Fibroblast of villous mesenchyme (primary cell): ENCODE measurements at places on chromosomes 3 and 15. TPM values are rescaled to one million over a fixed set of nuclear protein-coding genes. Genes with fewer than 3 reads are reported as not detected.

Gene IDH2
- total RNA-seq, result 70.4 and 75.7 TPM in 2 replicates

- peak; percentile 64 for DNase-seq
Measured at GRCh38 chr3:151301787-151302186, 14.8 kb downstream of the GPR87 start.

GRCh38 chr15:89002281-89002761 lies 85.9 kb upstream of the ABHD2 start:
- peak; percentile 96 for DNase-seq

Gene MYO5C
- under 0.01 TPM in 1 of 2 replicates, not detected in the other for total RNA-seq

Gene AADACL2
- total RNA-seq, result not detected in 2 replicates

Gene CFAP91
- 0.32 and 0.43 TPM in 2 replicates for total RNA-seq

GRCh38 chr3:172106037-172106954 lies 66.9 kb downstream of the FNDC3B start:
- no peak for DNase-seq

DNA sequence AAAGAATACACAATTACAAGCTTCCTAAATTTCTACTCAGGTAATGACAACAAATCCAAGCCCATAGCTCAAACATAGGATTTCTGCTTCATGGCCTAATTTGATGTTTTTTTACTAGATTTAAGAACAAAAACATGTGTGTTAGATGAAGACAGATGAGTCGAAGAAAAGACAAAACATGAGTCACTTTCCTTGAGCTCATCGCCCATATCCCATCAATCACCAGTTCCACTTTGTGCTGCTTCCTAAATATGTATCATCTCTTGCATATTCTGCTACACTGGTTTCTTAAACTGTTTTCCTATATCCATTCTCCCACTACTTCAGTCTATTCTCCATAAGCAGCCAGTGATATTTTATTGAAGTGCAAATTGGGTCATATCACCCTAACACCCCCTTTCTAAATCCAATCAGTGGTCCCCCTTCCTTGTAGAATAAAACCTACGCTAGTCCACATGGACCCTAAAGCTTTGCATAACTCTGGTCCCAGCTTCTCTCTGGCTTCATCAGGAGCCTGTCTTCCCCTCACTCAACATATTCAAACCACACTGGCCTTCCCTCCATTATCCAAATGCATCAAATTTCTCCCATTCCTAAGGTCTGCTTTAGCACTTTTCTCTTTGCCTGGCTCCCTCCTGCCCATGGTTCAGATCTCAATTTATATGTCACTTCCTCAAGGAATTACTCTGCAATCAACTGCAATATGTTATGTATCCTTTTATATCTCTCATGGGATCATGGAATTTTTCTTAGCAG lies 1033.9 kb downstream of the FHIT start:
- no peak for DNase-seq

Gene CAMKV
- not detected in 2 replicates for total RNA-seq

Gene SLC12A1
- total RNA-seq, result not detected in 2 replicates

DNA sequence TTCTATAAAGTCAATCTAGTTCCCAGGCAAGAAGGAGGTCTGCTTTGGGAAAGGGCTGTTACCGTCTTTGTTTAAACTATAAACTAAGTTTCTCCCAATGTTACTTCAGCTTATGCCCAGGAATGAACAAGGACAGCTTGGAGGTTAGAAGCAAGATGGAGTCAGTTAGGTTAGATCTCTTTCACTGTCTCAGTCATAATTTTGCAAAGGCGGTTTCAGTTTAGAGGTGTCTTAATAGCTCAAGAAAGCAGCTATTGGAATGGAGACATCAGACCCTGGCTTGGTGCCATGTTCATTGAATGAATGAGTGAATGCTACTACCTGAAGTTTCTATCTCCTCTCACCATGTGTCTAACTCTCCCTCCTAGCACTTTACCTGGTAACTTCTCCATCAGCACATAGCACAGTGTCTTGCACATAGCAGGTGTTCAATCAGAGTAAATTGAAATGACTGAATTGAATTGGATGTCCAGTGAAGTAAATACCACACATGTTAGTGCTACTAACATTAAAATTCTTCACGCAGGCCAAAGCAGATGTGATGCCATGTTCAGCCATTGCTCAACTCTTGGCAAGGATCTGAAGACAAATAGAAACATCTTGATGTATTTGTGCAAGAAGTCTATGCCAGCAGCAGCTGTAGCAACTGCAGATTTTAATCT lies 28.2 kb downstream of the CLEC3B start:
- peak; percentile 87 for DNase-seq

GRCh38 chr3:106877627-106878026 lies 499.6 kb upstream of the CCDC54 start:
- no peak for DNase-seq

DNA sequence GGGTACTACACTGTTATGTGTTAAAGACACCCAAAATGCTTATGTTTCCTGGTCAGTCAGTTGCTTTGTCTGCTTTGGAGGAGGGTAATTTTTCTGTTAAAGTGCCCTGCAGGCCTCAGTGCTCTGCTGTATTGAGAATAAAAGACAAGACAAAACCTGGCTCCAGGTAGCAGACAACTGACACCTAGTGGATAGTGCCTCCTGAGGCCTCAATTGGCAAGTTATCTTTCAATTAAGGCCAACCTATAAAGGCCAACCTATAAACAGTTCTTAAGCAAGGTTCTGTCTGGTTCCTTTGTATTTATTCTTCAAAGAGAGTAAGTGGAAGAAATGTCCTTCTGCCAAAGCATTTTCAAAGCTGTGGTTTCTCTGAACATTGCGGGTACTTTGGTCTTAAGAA lies 773.8 kb downstream of the MECOM start:
- no peak for DNase-seq

DNA sequence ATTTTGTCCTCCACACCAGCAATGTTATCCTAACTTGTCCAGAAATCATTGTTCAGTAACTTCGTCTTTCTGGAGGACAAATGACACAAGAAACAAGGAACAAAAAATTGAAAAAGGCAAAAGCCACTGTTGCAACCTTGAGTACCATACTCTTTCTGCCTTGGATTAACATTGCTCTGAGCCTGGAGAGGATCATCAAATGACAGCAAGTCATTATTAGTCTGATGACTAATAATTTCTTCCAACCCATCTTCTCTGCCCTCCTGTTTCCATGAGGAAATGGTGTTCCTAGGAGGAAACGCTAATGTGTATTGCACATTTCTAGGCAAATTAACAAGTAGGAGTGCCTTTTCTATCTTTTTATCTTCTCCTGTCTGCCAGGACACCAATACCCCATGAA lies 153.9 kb downstream of the PCCB start:
- peak; percentile 61 for DNase-seq

GRCh38 chr15:90315278-90315982 lies 36.7 kb upstream of the ZNF774 start:
- peak; percentile 95 for DNase-seq

Gene IQCF5
- total RNA-seq, result not detected in 2 replicates

Gene GORASP1
- 44.9 and 50.9 TPM in 2 replicates for total RNA-seq

GRCh38 chr3:32856355-32856889 lies 38.6 kb downstream of the TRIM71 start:
- DNase-seq, result no peak

- DNase-seq, result no peak
Measured at GRCh38 chr3:37813403-37813802, 48.3 kb upstream of the CTDSPL start.

DNA sequence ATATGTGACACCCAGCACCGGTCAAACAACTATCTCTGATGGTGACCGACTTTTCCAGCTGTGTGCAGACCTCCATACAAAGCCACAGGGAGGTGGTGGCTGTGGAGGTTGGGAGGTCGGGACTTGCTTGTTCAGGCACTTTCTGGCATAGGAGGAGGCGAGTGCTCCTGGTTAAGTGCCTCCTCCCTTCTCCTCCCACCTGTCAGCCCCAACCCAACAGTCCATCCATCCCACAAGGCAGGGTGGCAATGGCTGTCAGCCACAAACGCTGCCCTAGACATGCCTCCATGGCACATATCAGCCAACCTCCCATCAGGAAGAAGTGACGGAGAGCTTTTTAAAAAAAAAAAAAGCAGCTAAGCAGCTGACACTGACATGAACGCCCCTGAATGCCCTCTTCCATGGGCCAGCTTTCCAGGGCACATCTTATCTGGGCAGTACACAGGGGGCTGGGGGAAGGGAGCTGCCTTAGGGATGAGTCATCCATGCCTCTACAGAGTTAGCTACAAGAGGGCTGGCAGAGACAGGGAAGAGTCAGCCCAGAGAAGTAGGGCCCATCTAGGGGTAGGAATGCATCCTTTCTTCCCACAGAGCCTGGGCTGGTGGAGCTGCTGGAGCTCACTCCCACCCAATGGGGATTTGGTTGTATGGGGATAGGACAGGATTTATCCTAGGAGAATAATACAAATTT lies 41.2 kb downstream of the CCDC12 start:
- peak; percentile 98 for DNase-seq

Gene GAP43
- total RNA-seq, result not detected in 2 replicates

Gene ZNF620
- 0.86 and 0.97 TPM in 2 replicates for total RNA-seq

- no peak for DNase-seq
Measured at GRCh38 chr3:60463685-60464084, 787.6 kb downstream of the FHIT start.

DNA sequence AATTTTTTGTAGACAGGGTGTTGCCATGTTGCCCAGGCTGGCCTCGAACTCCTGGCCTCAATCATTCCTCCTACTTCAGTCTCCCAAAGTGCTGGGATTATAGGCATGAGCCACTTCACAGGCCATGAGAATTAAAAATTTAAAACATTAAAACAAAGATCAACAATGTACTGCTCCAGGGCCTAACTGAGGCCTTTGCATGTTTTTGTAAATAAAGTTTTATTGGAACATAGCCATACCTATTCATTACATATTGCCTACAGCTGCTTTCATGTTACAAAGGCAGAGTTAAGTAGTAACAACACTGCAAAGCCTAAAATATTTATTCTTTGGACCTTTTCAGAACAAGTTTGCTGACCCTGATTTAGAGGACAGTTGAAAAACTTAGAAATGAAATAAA lies 9.6 kb downstream of the VPS39 start:
- DNase-seq, result no peak

Gene ZDHHC3
- 58.3 and 60.0 TPM in 2 replicates for total RNA-seq

Gene GPR27
- not detected in 2 replicates for total RNA-seq

Gene OCA2
- total RNA-seq, result under 0.01 TPM in 1 of 2 replicates, not detected in the other

Gene BNC1
- 5.2 and 6.9 TPM in 2 replicates for total RNA-seq

- peak; percentile 63 for DNase-seq
Measured at GRCh38 chr15:91561371-91562100, 292.0 kb upstream of the SLCO3A1 start.

- DNase-seq, result no peak
Measured at GRCh38 chr3:50687127-50687751, 12.5 kb downstream of the DOCK3 start.

Gene NRG4
- under 0.01 TPM in 2 replicates for total RNA-seq

Gene TMEM39A
- total RNA-seq, result 72.2 and 88.5 TPM in 2 replicates

Gene DPPA2
- total RNA-seq, result not detected in 2 replicates

Gene NKIRAS1
- 13.9 and 28.1 TPM in 2 replicates for total RNA-seq

DNA sequence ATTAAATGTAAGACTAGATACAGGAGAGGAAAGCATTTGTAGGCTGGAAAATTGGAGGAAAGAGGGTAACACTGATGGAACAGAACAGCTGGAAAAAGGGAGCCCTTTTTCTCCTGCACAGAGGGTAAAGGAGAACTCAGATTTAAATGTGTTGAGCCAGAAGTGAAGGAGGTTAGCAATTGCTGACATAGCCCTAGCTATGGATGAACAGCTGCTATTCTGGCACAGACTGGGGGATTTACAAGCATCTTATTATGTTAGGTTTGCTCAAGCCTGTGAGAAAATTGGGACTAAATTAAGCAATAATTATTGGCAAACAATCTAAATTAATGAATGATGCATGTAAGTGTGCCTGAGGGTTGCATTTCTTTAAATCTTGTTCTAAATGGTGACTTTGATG lies 40.6 kb upstream of the PRR20G start:
- no peak for DNase-seq

Gene SPTBN5
- 0.32 and 0.43 TPM in 2 replicates for total RNA-seq

Gene RASGRF1
- 0.43 and 0.64 TPM in 2 replicates for total RNA-seq

Gene KY
- 0.32 TPM in 1 of 2 replicates, not detected in the other for total RNA-seq

Gene SNTN
- not detected in 2 replicates for total RNA-seq

DNA sequence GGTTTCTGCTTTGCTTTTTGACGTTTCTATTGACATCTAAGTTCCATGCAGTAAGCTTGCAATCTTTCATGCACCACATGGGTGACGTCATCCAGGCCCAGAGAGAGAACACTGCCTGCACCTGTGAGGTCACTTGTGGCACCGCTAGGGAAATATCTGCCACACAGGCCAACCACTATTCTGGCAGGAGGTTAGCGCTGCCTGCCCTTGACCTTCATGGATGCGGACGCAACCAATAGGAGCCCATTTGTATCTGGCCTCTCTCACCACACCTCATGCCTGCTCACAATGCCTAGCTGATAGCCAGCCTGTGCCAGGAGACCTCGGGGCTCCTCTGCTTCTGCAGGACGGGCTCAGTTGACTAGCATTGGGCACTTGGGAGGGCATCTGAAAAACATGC lies 55.8 kb upstream of the PRR23E start:
- DNase-seq, result no peak

Gene ARL8B
- 62.2 and 72.1 TPM in 2 replicates for total RNA-seq

DNA sequence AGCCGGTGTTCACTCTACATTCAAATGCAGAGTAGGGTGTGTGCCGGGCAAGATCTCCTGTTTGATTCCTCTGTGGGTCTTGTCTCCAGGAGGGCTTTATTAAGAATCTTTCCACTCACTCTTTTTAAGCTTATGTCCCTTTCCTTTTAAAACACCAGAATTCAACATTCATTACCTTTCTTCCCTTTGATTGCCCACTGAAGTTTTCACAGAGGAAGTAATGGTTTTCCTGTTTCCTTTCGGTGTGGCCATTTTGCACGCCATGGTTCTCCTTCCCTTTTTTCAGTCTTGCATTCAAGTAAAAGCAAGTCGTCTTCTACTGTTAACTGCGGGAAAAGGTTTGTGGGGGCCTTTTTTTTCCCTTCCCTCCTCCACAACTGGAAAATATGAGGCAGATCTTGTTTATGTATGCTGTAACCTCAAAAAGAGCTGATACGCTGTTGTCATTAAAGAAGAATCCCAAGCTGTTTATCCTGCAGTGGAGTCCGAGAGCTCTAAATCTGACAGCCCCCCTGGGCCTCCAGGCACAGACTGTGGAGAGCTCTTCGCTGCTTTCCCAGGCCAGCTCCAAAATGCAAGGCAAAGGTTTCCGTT lies 40.5 kb downstream of the FILIP1L start:
- peak; percentile 98 for DNase-seq

Gene NLGN1
- 8.4 and 18.1 TPM in 2 replicates for total RNA-seq
